ENCODE measurements at places on chromosomes 4 and X. TPM values are rescaled to one million over a fixed set of nuclear protein-coding genes. Genes with fewer than 3 reads are reported as not detected.

The PDCL2 gene
- total RNA-seq: not detected

The MAGEE2 gene
- total RNA-seq: not detected

The CABS1 gene
- not detected for total RNA-seq

The HTN1 gene
- total RNA-seq: not detected

The HSD17B13 gene
- 0.54 TPM for total RNA-seq

The ART3 gene
- total RNA-seq: not detected

The FREM3 gene
- 0.14 TPM for total RNA-seq

The CFAP47 gene
- total RNA-seq: not detected

DNA sequence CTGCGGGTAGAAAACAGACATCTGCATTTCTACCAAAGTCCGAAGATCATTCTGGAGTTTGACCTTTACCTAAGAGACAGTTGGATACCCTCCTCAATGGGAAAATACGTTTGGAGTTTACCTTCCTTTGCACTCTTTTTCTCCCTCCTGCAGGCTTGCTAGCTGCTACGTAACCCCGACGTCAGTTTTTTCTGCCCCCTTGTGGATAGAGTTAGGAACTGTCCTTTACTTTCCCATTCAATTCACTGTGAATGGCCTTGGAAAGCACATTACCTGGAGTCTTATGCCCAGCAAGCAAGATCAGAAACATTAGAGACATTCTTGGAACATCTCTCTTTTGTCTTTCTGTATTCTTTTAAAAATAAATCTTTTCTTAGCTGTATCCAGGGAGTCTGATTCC lies 250.7 kb downstream of the NAP1L3 start:
- no peaks in the 10 kb centered on the region for H3K4me1 ChIP-seq
- H3K4me3 ChIP-seq: no peak overlapping the region
- H3K27ac ChIP-seq: no peak overlapping the region
- no peak for DNase-seq
- H3K36me3 ChIP-seq: no peaks in the 10 kb centered on the region
- no peaks in the 10 kb centered on the region for H3K27me3 ChIP-seq

GRCh38 chrX:25017667-25018247 lies 2.0 kb upstream of the ARX start:
- no peak overlapping the region for H3K4me3 ChIP-seq
- H3K4me1 ChIP-seq: peaks cover 4% of the 10 kb centered on the region
- no peaks in the 10 kb centered on the region for H3K27me3 ChIP-seq
- H3K36me3 ChIP-seq: no peaks in the 10 kb centered on the region
- no peak overlapping the region for H3K27ac ChIP-seq
- DNase-seq: no peak

- H3K4me3 ChIP-seq: no peak overlapping the region
- H3K27ac ChIP-seq: no peak overlapping the region
- no peaks in the 10 kb centered on the region for H3K4me1 ChIP-seq
- no peaks in the 10 kb centered on the region for H3K36me3 ChIP-seq
- DNase-seq: no peak
Observed at GRCh38 chrX:133697656-133698055, 282.4 kb upstream of the GPC4 start.

DNA sequence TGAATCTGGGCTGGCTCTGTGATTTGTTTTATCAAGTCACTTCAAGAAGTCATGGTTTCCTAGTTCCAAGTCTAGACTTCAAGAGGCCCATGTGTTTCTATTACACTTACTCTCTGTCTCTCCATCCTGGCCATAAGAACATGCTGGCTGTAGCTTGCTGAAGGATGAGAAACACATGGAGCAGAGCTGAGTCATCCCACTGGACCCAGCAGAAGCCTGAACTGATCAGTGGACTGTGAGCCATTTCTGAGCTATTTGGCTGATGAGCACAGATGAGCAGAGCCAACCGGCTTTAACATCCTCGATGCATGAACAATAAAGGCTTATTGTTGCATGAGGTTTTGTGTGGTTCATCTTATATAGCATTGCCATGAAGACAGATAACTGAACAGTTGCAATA lies 290.6 kb upstream of the BOD1L1 start:
- peak; percentile 7 for DNase-seq
- H3K36me3 ChIP-seq: no peaks in the 10 kb centered on the region
- H3K4me3 ChIP-seq: no peak overlapping the region
- no peak overlapping the region for H3K27ac ChIP-seq
- H3K27me3 ChIP-seq: no peaks in the 10 kb centered on the region

- H3K27ac ChIP-seq: no peak overlapping the region
- DNase-seq: no peak
- H3K4me3 ChIP-seq: no peak overlapping the region
- H3K27me3 ChIP-seq: no peaks in the 10 kb centered on the region
- no peaks in the 10 kb centered on the region for H3K36me3 ChIP-seq
Observed at GRCh38 chr4:61185288-61185687, 14.8 kb upstream of the ADGRL3 start.

- no peak for DNase-seq
- no peaks in the 10 kb centered on the region for H3K27me3 ChIP-seq
- no peak overlapping the region for H3K4me3 ChIP-seq
- peaks cover 6% of the 10 kb centered on the region for H3K4me1 ChIP-seq
- no peak overlapping the region for H3K27ac ChIP-seq
Observed at GRCh38 chr4:7593646-7594412, 159.1 kb upstream of the PSAPL1 start.

- no peak for DNase-seq
- no peak overlapping the region for H3K4me3 ChIP-seq
- no peaks in the 10 kb centered on the region for H3K27me3 ChIP-seq
- H3K4me1 ChIP-seq: no peaks in the 10 kb centered on the region
Observed at GRCh38 chrX:145735036-145735435, 82.6 kb upstream of the SLITRK2 start.

DNA sequence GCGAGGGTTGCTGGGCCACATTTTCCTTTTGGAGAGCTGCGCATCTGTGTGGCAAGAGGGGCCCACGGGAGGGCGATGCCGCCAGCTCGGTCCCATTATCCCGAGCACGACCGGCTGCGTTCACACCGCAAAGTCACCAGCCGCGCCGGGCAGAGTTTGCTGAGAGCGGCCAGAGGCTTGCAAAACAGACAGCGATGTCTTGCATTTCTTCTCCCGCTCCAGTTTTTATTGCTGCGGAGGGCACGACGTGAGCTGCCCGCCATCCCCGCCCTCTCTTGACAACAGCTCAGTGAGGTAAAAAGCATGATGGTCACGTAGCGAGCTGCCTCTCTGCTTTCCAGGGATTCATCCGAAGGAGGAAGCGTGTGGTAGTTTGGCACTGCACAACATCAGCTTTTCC lies 102.1 kb upstream of the TENM3 start:
- H3K27me3 ChIP-seq: no peaks in the 10 kb centered on the region
- no peak overlapping the region for H3K27ac ChIP-seq
- peaks cover 8% of the 10 kb centered on the region for H3K4me1 ChIP-seq

DNA sequence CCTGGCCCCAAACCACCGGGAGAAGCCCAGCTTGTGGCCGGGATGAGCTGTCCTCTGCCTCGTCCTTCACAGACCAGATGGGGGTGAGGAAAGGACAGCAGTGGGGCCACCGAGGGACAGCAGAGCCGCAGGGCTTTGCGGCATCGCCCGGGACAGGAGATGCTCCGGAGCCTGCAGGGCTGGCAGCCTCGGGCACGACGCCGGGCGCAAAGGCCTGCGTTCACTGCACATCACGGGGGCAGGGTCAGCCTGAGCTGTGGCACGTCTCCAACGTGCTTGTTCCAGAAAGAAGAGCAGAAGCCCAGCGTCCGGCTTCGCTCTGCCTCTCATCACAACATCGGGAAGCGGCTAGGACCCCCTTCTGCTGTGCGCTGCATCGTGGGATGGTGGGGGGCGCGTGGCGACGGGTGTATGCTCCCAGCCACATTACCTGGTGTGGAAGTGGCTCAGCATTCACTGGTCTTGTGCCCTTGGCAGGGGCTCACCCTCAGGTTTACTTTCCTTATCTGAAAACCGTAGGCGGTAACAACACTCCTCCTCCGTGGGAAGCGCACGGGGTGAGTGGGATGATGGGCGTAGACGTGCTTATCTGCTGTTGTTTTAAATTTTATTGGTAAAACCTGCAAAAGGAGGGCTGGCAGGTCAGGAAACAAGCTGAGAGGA lies 7.4 kb downstream of the TADA2B start:
- H3K4me3 ChIP-seq: no peak overlapping the region
- H3K4me1 ChIP-seq: peaks cover 36% of the 10 kb centered on the region
- H3K36me3 ChIP-seq: peaks cover 17% of the 10 kb centered on the region
- no peak overlapping the region for H3K27ac ChIP-seq

DNA sequence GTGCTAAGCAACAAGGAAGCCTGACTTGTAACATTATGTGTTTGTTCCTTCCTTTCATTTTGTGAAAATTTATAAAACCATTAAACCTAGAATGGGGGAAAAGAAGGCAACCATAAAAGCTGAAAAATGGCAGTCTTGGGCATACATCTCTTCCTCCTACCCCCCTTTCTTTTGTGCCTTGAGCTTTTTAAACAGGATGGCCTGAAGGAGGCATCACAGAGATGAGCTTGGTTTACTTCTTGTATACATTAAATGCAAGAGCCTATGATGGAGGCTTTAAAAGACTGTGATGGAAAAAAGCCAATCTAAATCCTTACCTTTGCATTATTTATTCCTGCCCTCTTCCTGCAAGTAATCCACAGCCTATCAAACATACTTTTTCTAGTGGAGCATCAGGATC lies 36.2 kb upstream of the ADH7 start:
- no peak overlapping the region for H3K4me3 ChIP-seq
- H3K27me3 ChIP-seq: no peaks in the 10 kb centered on the region
- DNase-seq: no peak

DNA sequence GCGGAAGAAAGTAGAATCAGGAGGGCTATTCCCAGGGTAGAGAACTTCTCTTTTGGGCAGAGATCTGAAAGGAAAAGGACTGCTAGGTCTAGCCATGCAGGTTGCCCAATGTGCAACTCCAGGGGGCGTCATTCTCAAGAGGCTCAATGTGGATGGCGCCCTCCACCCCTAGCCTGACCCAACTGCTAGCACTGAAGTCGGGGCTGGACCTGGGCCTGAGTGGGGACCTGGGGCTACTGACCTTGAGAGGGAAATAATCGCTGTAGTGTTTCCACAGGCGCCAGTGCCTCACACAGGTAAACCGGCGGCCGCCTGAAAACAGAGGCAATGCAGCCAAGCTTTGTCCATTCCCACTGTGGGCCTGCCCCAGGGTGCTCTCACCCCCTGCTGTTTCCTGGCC lies 6.1 kb downstream of the AWAT2 start:
- no peak overlapping the region for H3K27ac ChIP-seq
- no peaks in the 10 kb centered on the region for H3K4me1 ChIP-seq
- DNase-seq: no peak
- no peak overlapping the region for H3K4me3 ChIP-seq
- H3K27me3 ChIP-seq: no peaks in the 10 kb centered on the region

- H3K27me3 ChIP-seq: no peaks in the 10 kb centered on the region
- no peaks in the 10 kb centered on the region for H3K36me3 ChIP-seq
- no peak overlapping the region for H3K4me3 ChIP-seq
- no peaks in the 10 kb centered on the region for H3K4me1 ChIP-seq
- H3K27ac ChIP-seq: no peak overlapping the region
Observed at GRCh38 chr4:100059467-100059866, 109.4 kb upstream of the H2AZ1 start.

- H3K27ac ChIP-seq: no peak overlapping the region
Observed at GRCh38 chrX:47576021-47576898, 6.0 kb upstream of the TIMP1 start.

DNA sequence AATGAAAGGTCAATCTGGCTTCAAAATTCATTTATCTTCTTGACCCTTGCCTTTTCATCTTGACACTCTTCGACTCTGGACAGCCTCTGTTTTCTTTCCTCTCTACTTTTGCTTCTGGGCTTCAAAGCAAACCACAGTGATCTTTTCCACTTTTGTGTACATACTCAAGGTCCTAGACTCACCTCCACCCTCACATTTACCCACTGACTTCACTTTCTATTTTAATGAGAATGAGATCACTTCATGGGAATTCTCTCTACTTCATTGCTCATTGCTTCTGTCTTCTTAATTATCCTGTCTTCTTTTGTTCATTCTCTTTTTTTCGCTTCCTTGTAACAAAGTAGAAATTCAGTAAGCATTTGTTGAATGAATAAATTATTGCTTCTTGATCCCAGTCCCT lies 330.1 kb upstream of the HAND2 start:
- no peaks in the 10 kb centered on the region for H3K36me3 ChIP-seq
- no peaks in the 10 kb centered on the region for H3K27me3 ChIP-seq
- H3K27ac ChIP-seq: no peak overlapping the region

All from thoracic aorta (tissue), 2 donors.